ENCODE measurements at places on chromosomes 1 and 21. TPM values are rescaled to one million over a fixed set of nuclear protein-coding genes. Genes with fewer than 3 reads are reported as not detected.

The FAAH gene
- 9.9 TPM for total RNA-seq

The DMBX1 gene
- not detected for total RNA-seq

The TNFRSF4 gene
- 0.50 TPM for total RNA-seq

The HTR6 gene
- not detected for total RNA-seq

The ZNF683 gene
- total RNA-seq: not detected

The HOOK1 gene
- total RNA-seq: 0.33 TPM

The LRRC3 gene
- total RNA-seq: 5.3 TPM

The NHLH2 gene
- not detected for total RNA-seq

The TNFRSF18 gene
- total RNA-seq: not detected

The OBSCN gene
- 15.3 TPM for total RNA-seq

The LORICRIN gene
- not detected for total RNA-seq

The IL20 gene
- total RNA-seq: not detected

The HES5 gene
- total RNA-seq: 0.19 TPM

The OR14I1 gene
- not detected for total RNA-seq

The SPATA46 gene
- not detected for total RNA-seq

The PGM1 gene
- total RNA-seq: 70.6 TPM

The UHMK1 gene
- 25.3 TPM for total RNA-seq

The PRKAA2 gene
- total RNA-seq: 70.8 TPM

The SAMD11 gene
- total RNA-seq: 18.0 TPM

The IVL gene
- not detected for total RNA-seq

The WDR64 gene
- not detected for total RNA-seq

The TFF3 gene
- 9.9 TPM for total RNA-seq

The DYNLT5 gene
- 1.4 TPM for total RNA-seq

The PTPN22 gene
- total RNA-seq: 2.3 TPM

The PALMD gene
- 33.0 TPM for total RNA-seq

The KDF1 gene
- total RNA-seq: not detected

The FCRL6 gene
- total RNA-seq: not detected

The ATF3 gene
- total RNA-seq: 2.9 TPM

The RASSF5 gene
- 10.1 TPM for total RNA-seq

The SMCP gene
- not detected for total RNA-seq

The GIPC2 gene
- total RNA-seq: 4.5 TPM

The FCRL3 gene
- 0.33 TPM for total RNA-seq

The ITLN1 gene
- total RNA-seq: 0.66 TPM

The RSPO1 gene
- total RNA-seq: 1.7 TPM

The OTUD3 gene
- 6.2 TPM for total RNA-seq

The YOD1 gene
- total RNA-seq: 7.9 TPM

The KCNK2 gene
- 0.57 TPM for total RNA-seq

The MEGF6 gene
- 18.1 TPM for total RNA-seq

The TMEM54 gene
- total RNA-seq: 105 TPM

The EXO1 gene
- total RNA-seq: 1.5 TPM

The ATAD3B gene
- 10.0 TPM for total RNA-seq

Data from esophagus muscularis mucosa (tissue), 4 donors.